ENCODE measurements at places on chromosomes 2 and 18.

DNA sequence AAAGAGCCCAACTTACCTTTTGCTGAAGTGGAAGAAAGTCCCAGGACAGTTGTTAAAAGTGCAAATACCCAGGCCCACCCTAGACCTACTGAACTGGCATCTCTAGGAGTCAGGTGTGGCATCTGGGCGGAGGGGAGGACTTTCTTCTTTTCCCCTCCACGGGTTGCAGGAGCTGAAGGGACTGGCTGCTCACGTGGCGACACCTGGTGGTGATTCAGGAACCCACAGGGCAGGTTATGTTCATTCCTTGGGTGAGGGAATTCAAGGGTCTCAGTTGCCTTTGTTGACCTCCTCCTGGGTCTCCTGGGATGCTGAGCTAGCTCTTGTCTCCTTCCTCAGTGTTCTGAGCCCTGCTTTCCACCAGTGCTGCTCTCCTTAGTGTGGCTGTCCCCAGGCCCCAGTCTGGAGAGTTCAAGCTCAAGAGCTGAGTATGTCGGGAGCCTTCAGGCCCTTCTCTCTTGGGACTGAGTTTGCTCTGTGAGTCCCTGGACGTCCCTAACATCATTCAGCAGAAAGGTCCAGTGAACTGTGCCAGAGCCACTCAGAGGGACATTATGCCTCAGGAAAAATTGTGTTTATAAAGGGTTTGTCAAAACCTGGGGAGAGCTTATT, 56.9 kb downstream of the DYSF start:
- no peak for DNase-seq

DNA sequence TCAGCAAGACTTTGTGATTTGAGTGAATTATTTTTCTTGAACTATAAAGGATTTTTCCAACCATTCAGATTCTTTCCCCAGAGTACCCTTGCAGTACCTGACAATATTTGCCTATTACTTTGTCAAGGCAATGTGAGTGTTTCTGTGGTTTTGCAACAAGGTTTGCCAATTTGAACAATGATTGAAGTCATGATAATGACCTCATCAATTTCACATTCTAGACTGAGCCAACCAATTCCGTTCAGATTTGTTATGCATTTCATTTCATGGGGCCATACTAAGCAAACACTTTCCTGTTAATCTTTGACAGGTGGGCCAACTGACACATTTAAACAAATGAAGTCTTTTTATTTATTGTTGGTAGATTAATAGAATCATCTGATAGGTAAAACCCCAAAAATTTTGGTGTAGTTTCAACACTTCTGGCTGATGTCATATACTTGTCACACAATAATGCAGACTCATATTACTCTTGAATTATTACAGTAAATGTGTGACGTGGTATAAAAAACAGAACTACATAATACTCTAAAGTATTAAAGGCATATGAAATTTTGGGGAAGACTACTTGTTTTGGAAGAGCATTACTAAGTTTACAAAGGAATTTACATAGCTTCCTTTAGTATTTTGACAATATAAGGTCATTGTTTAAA, 526.4 kb downstream of the DPP10 start:
- DNase-seq = no peak

DNA sequence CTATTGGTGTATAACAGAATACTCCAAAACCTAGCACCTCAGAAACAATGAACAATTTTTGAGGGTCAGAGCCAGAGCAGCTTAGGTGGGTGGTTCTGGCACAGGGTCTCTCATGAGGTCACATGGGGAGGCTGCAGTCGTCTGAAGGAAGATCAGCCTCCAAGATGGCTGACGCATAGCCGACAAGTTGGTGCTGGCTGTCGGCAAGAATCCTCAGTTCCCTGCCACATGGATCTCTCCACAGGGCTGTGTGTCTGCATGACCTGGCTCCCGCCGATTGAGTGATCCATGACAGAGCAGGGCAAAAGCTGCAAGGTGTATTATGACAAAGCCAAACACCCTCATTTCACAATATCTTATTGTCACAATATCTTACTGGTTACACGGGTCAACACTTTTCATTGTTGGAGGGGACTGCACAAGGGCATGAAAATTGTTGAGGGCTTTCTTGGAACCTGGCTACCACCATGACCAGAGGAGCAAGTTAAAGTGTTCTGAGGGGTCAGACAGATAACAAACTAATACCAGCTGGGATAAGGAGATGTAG, 4.2 kb downstream of the MYL12B start:
- no peak for DNase-seq

DNA sequence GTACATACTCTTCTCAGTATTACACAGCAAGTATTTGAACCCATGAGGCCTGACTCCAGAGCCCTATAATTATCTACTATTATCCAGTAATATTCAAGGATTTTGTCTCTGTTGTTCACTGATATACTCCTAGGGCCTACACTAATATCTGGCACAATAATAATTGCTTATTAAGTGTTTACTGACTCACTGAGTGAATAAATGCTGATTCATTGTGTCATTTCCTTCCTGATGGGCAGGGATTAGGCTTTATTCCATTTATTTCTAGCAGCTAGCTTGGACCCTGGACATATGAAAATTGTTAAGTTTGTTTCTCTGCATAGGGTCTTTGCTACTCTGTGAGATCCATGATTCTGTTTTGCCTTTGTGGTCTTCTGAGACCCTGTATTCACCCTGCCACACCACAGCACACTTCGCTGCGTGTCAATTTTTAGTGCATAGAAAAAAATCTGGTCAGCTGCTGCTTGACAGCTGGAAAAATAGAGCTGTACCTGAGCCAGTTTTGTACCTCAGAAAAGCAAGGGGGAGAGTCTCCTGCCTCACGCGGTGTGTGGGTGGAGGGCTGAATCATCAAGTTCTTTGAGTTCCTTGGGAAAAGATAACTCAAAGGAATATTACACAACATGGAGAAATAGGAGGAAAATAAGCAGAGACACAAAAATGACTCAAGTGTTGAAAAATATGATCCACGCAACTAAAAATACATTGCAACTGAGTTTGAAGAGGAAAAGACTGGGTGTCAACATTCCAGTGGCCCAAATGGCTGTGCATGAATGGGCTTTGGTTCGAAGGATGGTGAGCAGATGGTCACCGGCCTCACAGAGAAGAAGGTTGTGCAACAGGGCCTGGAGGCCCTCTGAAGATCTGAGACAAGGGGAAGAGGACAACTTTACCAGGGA, 18.9 kb upstream of the DPP4 start:
- no peak for DNase-seq

DNA sequence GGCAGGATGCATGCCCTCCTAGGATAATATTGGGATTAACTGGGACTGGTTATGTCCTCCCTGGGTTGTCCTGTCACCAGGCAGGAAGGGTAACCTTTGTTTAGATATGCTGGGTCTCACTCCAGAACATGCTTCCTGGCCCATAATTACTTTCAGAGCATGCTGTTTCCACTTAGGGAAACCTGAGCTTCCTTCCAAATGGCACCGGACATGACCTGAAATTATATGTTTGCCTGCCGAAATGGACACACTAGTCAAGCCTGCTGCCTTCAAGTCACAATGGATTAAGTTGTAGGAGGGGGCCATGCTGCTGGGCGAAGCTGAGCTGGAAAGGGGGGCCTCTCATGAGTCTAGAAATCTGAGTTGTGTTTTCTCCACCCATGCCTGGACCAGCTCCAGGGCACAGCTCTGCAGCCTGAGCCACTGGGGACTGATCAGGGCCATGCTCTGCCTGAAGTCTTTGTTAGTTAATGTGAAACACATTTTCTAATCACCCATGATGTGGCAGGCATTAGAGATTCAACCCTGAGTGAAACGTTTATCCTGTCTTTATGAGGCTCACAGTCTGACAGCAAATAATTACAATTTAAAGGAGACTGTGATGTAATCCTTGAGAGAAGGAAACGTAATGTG, 273.3 kb downstream of the TNS1 start:
- DNase-seq = no peak

DNA sequence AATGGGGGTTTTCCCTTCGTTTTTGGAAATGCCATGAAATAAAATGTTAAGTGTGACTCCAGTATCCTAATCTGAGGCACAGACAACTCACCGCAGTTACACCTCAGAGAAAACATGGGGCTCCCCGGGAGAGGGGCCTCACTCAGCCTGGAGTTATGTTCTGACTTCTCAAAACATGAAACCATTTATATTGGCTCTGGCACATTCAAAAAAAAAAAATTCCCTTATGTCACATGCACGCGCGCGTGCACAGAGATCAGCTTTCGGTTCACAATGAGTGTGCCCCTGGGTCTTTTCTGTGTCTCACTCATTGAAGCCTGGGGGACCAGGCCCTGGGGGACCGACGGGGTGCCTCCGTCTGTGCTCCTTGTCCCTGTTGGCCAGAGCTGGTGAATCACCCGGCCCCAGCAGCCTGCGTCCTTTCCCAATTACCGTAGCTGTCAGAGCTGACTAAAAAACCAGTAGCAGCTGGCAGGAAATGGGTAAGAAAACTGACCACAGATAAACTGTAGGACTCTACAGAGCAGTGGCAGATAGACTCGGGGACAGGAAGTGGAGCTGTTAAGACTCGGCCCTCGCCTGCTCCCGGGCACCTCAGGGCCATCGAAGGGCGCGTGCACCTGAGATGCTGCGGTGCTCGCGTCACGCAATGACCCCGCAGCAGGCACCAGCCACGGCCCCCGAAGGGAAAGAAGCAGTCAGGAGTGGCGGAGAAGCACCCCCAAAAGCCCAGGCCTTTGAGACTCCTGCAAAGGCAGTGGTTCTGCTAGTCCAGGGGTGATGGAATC, 138.3 kb upstream of the ID2 start:
- no peak for DNase-seq

DNA sequence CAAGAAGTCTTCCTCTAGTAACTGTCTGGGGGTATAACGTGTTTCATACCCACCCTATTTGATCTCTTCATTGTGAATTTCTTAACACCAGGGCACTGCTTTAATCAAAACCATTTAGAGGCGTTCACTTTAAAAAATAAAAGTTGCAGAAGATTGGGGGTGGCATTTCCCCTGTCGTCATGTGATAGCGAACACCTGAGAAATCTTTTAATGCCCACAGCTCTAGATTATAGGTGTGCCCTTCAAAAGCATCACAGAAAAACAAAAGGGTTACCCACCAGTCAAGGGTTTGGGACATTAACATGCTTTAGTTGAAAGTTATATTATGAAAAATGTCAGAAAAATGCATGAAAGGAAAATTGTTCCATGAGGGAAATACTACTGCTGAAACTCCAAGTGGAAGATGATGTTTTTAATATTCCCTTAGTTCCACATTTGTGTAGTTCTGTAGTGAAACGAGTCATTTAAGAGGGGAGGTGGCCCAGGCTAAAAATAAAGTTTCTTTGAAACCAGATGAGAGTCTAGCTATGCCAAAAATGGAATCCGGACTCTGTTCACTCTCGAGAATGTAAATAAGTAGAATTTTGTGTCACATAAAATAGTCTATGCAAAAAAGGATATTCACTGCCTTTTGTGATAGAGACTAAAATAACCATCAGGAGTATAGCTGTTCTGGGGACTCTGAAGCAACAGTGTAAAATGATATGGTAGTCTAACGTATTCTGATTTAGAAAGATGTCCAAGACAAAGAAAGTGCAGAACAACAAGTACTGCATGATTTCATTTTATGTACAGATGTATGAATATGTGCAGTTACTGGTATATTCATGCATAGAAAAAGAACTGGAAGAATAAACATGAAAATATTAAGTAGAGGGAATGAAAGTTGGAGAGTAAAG, 95.3 kb downstream of the TMEM247 start:
- no peak for DNase-seq

GRCh38 chr2:641164-641871, 35.9 kb downstream of the TMEM18 start:
- DNase-seq = no peak

DNA sequence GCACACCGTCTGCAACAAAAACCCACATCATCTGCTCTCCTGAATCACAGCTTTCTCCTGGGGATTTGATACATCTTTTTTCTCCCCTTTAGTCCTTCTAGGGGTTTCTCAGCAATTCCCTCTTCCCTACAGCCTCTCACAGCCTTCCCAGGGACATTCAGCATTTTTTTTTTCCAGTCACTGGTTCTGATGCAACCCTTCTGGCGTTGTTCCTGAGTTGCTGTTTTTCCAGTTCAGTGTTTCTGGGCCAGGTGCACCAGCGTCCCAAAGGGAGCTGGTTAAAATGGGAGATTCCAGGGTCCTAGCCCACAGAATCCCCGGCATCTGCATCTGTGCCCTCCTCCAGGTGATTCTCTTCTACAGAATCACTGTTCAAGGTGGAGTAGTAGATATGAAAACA, 36.1 kb downstream of the ADCY3 start:
- no peak for DNase-seq

DNA sequence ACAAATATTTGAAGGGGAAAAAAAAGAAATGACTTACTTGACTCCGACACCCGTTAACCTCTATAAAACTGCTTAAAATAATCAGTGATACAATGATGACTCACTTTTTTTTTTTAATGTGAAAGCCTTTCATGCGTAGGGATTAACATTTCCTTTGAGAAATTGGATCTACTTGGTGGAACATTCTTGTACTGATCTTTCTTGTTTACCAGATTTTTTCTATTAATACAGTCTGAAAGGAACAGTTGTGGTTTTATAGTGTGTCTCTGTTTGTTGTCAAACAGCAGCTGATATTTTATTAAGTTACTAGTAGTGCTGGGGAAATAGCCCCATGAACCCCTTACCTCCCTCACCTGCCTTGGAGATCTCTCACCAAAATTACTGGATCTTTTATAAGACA, 40.2 kb upstream of the NEB start:
- no peak for DNase-seq

DNA sequence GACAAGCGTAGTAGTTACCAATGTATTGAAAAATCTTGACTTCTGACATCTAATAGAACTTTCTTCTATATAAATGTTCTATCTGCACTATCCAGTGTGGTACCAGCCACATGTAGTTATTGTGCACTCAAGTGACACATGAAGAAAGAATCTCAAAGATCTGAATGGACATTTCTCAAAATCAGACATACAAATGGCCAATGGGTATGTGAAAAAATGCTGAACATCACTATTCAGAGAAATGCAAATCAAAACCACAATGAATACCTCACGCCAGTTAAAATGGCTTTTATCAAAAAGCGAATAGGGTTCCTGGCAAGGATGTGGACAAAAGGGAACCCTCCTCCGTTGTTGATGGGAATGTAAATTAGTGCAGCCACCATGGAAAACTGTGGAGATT, 37.5 kb upstream of the SMCHD1 start:
- no peak for DNase-seq

DNA sequence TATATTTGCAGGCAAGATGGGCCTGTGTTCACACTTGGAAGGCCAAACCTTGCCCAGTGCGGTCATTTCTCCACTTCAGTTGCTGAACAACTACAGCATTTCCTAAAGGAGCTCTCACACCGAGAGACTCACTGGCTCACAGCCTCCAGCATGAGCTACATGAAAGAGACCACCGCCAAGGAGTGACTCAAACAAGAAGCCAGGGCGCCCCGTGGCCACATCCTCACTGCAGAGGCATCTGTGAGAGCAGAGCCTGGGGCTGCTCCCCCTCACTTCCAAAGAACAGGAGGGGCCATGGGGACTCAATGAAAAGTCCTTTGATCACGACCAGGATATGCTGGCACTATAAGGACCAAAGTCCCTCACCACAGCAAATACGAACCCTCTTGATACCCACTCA, 50.0 kb downstream of the TMEM163 start:
- no peak for DNase-seq

GRCh38 chr2:104845946-104846785, 7.7 kb upstream of the POU3F3 start:
- no peak for DNase-seq

Measured in left renal pelvis (tissue), 4 donors.